ENCODE measurements at places on chromosomes 12 and 14.

DNA sequence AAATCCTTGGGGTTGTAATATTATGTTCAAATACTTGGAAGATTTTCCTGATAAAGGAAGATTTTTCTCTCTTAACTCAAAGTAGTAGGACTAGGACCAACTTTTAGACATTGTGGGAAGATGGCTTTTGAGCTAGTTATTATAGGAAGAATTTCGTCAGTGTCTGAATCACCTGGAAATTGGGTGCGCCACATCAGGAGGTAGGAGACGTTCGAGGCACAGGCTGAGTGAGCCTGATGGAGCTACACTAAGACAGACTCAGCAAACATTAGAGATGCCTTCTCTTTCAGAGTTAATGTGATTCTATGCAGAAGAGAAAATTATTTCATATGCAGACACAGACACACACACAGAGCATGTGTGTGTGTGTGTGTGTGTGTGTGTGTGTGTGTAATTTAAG lies 84.7 kb downstream of the DERA start:
- DNase-seq, result no peak

DNA sequence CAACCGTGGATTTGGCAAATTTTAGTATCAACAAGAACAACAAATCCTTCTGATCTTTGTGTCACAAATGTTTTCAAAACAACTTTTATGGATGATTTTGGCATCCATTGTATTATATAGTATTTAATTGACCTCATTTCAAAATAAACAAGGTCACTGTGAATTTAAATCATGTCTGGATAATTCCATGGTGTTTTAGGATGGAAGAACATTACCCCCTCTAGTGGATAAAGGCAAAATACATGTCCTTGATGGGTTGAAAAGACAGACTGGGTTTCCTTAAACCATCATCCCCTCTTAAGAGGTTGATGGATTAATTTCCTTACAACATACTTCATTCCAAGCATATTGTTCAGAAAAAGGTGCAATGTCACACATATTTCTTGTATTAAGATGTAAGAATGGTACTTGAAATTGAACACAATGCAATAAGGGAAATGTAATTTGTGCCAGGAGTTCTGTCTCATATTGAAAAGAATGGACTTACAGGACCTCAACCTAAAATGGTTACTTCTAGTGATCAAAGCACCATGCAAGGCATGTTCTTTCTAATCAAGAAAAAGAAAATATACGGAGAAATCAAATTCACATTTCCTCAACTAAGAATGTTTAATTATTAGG lies 352.0 kb downstream of the BCAT1 start:
- peak; percentile 4 for DNase-seq

- no peak for DNase-seq
These were observed 57.2 kb downstream of the HMGA2 start for GRCh38 chr12:65881348-65881961.

DNA sequence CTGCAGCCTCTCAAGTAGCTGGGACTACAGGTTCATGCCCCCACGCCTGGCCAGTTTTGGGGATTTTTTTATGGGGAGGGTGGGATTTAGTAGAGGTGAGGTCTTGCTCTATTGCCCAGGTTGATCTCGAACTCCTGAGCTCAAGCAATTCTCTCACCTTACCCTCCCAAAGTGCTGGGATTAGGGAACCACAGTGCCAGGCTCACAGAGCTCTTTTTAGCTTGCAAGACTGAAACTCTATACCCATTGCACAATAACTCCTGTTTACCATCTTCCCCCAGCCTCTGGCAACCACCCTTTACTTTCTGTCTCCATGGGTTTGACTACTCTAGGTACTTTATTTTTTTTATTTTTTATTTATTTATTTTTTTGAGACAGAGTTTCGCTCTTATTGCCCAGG lies 25.7 kb upstream of the CDK17 start:
- no peak for DNase-seq

DNA sequence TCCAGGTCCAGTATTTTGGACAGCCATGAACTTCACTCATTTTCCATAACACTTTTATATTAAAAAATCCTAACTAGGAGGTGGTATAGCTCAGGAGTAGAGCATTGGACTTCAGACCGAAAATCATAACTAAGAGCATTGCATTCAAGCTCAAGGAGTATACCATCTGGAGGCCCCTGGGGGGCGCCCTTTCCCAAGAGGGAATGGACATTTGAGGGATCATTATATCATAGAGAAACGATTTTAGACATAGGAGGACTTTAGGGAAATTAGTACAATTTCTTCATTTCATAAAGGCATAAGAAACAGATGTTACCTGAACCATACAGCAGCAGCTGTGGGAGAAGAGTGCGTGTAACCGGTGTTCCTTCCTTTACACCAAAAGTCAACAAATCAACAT lies 5.2 kb upstream of the ATG14 start:
- no peak for DNase-seq

DNA sequence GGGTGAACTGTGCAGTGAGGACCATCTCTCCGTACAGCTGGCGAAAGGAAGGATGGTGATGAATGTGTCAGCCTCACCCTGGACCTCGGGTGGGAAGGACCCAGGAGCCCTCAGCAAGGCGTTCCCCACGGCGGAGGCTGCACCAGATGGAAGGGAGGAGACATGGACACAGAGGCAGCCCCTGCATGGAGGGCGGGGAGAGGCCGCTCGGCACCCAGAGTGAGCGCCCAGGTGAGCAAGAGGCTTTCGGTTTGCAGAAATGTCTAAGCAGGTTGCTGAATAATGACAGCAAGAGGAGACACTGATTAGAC lies 109.9 kb downstream of the PIWIL1 start:
- no peak for DNase-seq

DNA sequence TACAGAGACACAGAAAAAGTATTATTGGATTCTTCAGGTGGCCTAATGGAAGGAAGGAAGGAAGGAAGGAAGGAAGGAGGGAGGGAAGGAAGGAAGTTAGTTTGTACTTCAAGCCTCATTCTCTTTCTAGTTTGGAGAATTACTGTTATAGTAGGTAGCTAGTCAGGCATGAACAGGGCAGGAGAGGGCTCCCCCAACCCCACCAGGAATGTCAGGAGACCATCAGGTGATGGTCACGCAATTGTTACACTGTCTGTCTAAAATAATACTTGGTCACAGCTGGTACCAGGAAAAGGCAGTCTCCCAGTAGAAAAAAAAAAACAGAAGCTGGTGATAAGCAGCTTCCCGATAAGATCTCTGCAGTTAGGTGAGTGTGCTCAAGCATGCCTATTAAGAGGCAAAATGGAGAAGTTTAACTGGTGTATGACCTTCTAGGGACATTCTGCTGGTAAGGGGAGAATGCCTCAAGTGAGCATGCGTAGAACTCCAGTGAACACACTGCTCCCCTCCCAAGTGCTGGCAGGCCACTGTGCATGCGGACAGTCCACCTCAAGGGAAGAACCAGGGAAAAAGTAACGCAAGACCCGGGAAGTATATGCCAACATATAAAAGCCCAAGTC lies 358.4 kb upstream of the SOX5 start:
- no peak for DNase-seq
